ENCODE measurements at places on chromosomes 2 and 18. TPM values are rescaled to one million over a fixed set of nuclear protein-coding genes. Genes with fewer than 3 reads are reported as not detected.

Gene ZSWIM2
- under 0.01 TPM for total RNA-seq

Gene IL1F10
- total RNA-seq, result not detected

Gene MYO3B
- 0.50 TPM for total RNA-seq

Gene GALNT5
- total RNA-seq, result 32.4 TPM

Gene TUBA3D
- total RNA-seq, result not detected

Gene LYPD6B
- not detected for total RNA-seq

Gene PTPRN
- 3.5 TPM for total RNA-seq

Gene RESP18
- not detected for total RNA-seq

DNA sequence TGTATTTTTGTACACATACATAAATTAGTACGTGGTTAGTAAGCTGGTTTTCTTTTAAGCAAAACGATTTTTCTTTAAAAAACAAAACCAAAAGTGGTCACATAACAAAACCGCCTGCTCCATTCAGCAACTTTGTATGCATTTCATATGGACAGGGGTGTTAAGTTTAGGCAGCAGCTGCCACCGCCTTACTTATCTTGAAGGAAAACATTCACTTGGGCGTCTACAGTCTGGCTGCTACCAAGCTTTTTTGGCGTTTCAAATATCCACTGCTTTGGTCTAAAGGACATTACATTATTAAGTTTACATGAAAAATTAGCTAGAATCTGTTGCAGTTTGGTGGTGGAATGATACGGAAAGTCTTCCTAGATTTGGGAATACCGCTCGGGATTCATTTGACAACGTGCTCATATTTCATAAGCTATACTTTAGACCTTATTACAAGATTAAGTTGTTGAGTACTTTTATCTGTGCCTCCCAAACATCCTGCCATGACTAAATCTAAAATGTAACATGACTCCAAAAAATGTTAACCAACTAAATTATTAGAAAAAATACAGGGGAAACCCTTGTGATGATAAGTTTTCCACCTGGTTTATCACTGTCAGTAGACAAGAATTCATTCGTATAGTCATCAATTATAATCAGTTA lies 214.8 kb downstream of the NEDD4L start:
- DNase-seq, result no peak

DNA sequence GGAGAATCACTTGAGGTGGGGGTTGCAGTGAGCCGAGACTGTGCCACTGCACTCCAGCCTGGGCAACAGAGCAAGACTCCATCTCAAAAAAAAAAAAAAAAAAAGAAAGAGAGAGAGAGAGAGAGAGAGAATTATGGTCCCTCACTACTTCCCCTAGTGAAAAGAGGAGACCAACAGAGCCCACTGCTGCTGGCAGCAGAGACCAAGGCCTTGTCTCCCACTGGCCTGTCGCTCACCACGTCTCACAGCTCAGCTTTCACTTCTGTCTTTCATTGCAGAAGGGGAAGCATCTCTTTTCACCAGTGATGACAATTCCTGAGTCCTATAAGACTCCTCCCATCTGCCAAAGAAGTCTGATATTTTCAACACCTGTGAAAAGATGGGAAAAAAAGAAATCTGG lies 81.3 kb downstream of the CLHC1 start:
- DNase-seq, result no peak

GRCh38 chr2:41127351-41127750 lies 675.5 kb upstream of the SLC8A1 start:
- DNase-seq, result no peak

DNA sequence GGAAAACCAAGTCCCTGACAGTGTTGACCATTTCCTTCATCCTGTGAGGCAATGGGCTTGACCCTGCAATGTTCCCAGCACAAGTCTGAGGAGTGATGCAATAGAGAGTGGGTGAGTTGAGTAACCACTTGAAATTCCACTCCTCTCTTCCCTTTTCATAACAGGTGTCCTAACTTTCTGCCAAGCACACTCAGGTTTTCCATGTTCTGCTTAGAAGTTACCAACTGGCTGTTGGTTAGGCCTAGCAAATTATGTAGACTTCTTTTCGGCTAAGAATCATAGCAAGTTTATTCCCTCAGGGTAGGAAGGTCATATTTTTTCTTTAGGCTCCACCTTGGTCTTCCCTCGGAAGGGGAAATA lies 11.5 kb downstream of the GNLY start:
- DNase-seq, result peak; percentile 99

GRCh38 chr18:71027531-71027930 lies 738.7 kb downstream of the SOCS6 start:
- DNase-seq, result no peak

DNA sequence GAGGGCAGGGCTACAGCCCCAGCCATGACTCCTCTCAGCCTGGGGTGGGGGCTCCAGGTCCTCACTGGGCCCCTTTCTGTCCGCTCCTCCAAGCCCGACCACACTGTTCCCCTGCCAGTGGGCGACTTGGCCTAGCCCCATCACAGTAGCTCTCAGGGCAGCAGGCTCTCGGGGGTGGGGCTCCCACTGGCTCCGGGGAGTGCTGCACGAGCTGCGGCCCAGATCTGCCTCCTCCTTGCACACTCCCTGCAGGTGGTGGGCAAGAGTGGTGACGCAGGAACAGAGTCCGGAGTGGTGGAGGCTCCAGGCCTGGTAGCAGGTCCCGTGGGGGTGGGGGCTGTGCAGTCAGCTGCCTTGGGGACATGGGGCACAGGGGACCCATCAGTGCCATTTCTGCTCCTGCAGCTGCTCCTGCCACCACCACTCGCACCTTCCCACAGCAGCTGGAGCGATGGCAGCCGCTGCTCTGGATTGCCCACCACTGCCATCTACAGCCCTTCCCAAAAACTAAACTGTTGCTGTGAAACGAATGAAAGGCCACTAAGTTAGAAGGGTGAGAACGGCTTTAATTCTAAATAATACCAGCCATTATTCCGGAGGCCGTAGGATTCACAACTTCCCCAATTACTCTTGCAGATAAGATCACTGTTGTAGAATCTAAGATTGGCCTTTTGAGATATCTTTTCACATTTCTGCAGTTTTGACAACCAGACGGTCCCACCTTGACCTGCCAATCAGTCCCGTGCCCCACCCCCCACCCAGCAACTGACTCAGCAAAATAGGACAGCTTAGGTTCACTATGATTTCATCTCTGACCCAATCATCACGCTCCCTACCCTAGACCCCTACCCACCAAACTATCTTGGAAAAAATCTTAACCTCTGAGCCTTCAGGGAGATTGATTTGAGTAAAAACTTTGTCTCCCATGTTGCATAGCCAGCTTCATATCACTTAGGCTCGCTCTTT lies 530.2 kb downstream of the DCC start:
- DNase-seq, result no peak

GRCh38 chr2:159995038-159995437 lies 67.4 kb downstream of the PLA2R1 start:
- DNase-seq, result no peak

DNA sequence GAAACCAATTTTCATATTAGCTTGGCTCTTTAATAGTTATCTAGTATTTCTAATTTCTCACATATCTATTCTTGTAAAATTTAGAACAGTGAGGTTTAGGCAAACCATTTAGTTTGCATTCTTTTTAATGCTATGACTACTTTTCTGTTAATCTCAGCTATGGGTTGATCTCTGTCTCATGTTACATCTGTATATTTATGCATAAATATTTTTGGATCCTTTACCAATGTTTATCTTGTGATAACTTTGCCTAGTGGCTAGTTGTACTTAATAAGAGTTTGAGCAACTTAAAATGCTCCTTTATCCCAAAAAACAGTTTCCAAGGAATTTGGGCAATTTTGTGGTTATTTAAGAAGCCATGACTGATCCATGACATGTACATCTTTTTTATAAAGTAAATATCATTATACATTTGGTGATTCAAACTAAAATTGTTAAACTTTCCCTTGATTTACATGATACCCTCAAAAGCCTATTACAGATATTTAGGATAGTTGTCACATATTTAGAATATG lies 86.3 kb downstream of the R3HDM1 start:
- peak; percentile 4 for DNase-seq

DNA sequence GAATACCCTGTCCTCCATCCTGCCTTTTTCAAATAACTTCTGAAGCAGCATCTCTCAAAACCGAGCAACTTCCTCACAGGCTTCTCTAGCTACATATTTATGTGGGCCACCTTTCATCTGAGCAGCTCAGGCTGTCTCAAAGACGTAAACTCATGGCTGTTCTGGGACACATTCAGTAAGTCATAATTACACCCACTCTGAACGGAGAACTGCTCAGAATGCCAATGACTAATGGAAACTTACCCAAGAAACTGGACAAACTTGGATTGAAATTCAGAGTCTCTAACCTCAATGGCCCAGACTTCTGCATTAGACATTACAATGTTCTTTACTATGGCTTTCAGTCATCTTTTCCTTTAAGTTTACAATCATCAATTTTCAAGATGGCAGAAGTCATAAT lies 145.2 kb downstream of the RAD51AP2 start:
- DNase-seq, result peak; percentile 94

GRCh38 chr2:48235076-48235475 lies 294.9 kb upstream of the STON1 start:
- DNase-seq, result no peak

DNA sequence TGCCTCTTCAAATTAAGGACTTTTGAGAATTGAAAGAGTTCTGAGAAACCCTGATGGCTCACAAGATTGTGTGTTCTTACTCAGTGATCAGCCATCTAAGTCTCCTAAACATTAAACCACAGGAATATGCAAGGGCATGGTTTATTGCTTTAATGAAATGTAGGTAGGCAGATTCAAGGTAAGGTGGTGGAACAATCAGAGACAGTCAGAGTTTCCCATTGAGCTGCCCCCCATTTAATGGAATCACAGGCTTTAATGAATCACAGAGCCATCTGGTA lies 107.8 kb upstream of the LRATD1 start:
- peak; percentile 57 for DNase-seq

DNA sequence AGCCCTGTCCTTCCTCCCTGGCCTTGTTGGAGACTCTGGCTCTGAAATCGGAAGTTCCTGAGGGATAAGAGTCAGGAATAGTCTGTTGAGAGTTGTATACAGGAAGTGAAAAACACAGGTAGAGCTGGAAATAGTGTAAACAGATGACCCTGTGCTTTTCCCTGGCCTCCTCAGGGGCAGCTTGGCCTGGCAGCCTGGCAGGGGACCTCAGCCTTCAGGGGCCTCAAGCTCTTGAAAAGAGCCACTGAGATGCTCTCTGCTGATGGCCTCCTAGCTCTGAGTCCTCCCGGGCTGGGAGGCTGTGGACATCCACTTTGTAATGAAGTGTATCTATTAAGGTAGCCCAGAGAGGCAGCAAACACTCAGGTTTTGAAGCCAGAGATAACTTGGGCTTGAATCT lies 79.3 kb downstream of the DDX1 start:
- no peak for DNase-seq

DNA sequence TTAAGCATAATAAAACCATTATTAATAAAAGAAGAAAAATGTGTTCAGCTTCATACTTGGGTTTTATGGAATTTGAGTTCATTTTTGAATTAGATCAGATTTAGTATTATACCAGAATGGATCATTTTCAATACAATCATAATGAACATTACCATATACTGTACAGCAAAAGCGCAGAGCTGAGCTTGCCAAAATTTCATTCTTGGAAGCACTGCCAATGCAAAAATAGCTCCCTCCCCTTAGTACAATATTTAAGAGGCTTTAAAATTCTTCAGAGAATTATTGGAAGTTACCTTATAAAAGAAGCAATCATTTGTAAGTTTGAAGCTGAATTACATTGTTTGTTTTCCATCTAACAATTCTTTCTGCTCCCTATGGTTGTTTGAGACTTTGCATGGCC lies 938.1 kb upstream of the SLC39A10 start:
- no peak for DNase-seq

Measured in fibroblast of lung (primary cell).